ENCODE measurements at places on chromosomes 12 and 14. TPM values are rescaled to one million over a fixed set of nuclear protein-coding genes. Genes with fewer than 3 reads are reported as not detected.
A peak's percentile ranks its signal among the peaks of the same experiment; 100 is the strongest.

GRCh38 chr12:5171701-5172100, 128.0 kb downstream of the KCNA5 start:
- no peak for DNase-seq

Gene SERPINA9
- not detected for total RNA-seq

- DNase-seq = peak; percentile 14
These were observed 1183.7 kb upstream of the TMEM132C start for GRCh38 chr12:127083008-127083949.

- DNase-seq = no peak
These were observed 34.8 kb downstream of the TRIP11 start for GRCh38 chr14:92005019-92005418.

- DNase-seq = no peak
These were observed 151.9 kb downstream of the EMP1 start for GRCh38 chr12:13348464-13348863.

DNA sequence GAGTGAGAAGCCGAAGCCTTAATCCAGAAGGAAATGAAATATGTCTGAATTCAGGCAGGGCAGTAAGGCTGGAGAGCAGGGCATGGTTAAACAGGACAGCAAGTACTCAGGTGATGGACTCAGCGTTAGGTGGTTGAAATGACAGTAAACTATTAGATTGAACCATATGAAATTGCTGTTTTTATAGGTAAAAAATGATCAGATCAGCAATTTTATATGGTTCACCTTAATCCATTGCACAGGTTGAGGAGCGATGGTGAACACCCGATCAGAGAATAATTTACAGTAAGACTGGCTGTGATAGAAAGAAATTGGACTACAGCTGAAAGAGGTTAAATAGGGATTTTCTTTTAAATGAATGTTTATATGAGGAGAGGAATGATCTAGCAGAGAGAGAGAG, 56.6 kb downstream of the TTC6 start:
- no peak for DNase-seq

DNA sequence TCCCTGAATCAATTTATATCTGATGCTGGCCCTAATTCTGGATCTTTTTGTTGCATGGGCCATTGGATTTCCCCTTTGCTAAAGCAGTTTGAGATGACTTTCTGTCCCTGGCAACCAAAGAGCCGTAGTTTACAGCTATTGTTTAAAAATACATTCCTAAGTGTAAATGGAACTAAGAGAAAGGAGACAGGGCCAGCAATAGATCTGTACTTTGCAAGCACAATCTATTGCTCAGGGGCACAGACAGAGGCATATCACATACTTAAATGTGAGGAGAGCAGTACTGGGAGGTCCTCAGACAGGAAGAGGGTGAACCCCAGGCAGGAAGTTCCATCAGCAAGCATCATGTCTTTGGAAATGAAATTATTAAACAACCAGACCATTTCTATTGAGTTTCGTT, 126.6 kb downstream of the ZFP36L1 start:
- DNase-seq = no peak

Gene DNAH10
- total RNA-seq = under 0.01 TPM

Gene FSCB
- not detected for total RNA-seq

Data from uterus (tissue), 4 donors.